ENCODE measurements at places on chromosomes 6 and 20.
A peak's percentile ranks its signal among the peaks of the same experiment; 100 is the strongest.

- DNase-seq, result peak; percentile 14
Measured at GRCh38 chr20:41738604-41739206, 120.5 kb upstream of the CHD6 start.

GRCh38 chr6:53583451-53583850 lies 38.5 kb upstream of the GCLC start:
- no peak for DNase-seq

DNA sequence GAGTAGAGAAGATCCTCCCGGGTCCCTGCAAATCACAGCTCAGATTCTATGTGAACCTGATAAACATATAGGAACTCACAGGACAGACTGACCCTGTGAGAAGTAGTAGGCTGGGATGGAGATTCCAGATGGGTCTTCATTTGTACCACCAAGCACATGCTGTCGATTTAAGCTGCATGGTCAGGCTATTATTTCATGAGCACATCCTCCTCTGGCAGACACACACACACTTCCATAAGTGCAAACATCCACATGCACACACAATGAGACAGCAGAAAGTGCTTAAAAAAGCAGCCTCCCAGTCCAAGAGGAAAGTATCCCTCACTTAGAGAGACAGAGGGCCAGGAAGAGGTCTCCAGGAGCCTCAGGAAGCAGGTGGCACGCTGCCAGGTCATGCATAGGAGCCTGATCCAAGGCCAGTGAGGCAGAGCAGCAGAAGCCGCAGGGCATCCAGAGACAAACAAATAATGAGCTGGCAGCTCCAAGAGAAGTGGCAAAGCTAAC lies 131.8 kb downstream of the UNC5CL start:
- DNase-seq, result no peak

GRCh38 chr20:35306931-35307517 lies 14.8 kb upstream of the FAM83C start:
- no peak for DNase-seq

GRCh38 chr20:33915726-33916331 lies 77.9 kb upstream of the RALY start:
- peak; percentile 36 for DNase-seq

DNA sequence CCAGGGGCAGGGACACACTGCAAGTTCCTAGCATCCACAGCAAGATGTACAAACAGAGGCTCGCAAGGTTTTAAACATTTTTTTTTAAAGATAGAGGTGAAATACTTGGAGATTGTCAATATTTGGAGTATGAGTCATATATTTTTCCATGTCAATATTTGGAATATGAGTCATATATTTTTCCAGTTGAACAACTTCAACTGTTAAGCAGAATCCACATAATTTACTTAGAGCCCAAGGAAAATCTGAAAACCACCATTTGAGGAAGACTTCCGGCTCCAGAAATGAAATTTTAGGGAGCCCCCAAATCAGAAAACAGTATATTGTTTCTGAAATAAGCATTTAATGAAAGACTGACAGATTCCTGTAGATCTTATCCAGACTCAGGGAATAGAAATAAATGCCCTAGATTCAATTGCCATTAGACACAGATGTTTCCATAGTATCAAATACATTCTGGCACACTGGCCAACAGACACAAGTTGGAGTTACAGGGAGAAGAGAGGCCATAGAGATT lies 51.6 kb upstream of the FAM184A start:
- no peak for DNase-seq

Data from activated CD4-positive, alpha-beta T cell treated with anti-CD3 and anti-CD28 coated beads for 24 hours (primary cell).